Lower leg skin (tissue), 4 donors: ENCODE measurements at places on chromosomes 11 and 22. TPM values are rescaled to one million over a fixed set of nuclear protein-coding genes. Genes with fewer than 3 reads are reported as not detected.

DNA sequence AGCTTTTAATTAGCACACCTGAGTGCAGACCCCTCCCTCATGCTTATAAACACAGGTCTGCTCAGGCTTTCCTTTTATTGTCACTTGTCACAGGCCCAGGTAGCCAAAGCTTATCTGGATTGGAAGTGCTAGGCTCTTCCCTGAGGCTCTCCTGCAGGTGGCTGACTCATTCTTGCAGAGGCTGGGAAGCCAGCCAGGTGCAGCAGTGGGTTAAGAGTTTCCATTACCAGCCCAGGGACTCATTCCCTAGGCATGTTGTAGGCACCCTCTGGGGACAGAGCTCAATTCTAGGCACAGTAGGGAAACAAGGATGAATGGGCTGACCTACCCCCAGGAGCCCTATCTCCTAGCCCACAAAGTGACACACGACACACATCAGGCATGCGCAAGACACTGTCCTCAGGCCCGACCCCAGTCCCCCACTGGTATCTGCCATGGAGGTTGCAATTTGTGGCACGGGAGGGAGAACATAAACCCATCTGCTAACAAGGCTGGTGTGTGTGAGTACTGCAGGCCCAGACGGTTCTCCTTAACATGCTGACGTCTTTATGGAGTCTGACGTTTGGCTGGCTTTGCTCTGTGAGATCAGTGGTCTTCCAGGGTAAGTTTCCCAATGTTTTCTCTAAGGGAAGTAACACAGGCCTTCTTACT is 94.2 kb downstream of the ABTB2 start:
- DNase-seq, result no peak

- no peak for DNase-seq
Measured at GRCh38 chr11:92411431-92411830, 186.8 kb downstream of the FAT3 start.

GRCh38 chr22:20089226-20089976 is 9.4 kb downstream of the DGCR8 start:
- no peak for DNase-seq

GRCh38 chr11:125512106-125512505 is 16.0 kb upstream of the FEZ1 start:
- no peak for DNase-seq

GRCh38 chr11:61187505-61188130 is 15.7 kb upstream of the PGA3 start:
- peak; percentile 60 for DNase-seq

GRCh38 chr11:72739240-72740059 is 12.8 kb downstream of the ARAP1 start:
- DNase-seq, result no peak

DNA sequence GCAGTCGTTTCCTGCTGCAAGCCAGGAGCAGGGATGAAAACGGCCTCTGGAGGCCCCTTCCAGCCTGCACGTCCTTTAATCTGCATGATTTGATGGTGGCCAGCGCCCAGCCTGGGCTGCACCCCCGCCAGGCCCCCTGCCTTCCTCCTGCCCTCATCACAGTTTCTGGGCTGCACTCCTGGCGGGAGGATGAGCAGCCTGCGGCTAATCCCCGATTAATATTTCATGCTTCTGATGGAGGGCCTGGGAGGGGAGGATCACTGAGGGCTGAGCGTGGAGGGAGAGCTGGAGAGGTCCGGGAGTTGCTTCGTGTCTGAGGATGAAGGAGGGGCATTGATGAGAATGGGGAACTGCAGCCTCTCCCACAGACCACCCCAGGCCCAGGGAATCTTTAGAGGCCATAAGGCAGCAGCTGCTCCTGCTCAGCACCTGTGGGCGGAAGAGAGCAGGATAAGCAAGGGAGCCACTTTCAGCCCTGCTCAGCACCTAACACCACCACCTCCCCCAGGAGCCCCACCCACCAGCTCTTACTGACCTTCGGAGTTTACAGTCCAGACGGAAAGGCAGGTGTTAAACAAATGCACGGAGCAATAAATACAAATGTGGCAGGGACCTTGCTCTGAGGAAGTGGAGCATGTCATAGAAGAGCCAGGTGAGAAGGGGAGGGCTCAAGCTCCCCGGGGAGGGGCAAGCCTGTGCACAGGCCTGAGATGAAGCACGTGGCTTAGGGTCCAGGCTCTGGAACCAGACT is 135.0 kb upstream of the NECTIN1 start:
- DNase-seq, result no peak

- DNase-seq, result no peak
Measured at GRCh38 chr11:95035316-95035715, 10.3 kb downstream of the KDM4E start.

- DNase-seq, result no peak
Measured at GRCh38 chr11:36558571-36559413, 9.0 kb upstream of the RAG1 start.

- DNase-seq, result no peak
Measured at GRCh38 chr22:47366026-47366767, 603.7 kb downstream of the TBC1D22A start.

DNA sequence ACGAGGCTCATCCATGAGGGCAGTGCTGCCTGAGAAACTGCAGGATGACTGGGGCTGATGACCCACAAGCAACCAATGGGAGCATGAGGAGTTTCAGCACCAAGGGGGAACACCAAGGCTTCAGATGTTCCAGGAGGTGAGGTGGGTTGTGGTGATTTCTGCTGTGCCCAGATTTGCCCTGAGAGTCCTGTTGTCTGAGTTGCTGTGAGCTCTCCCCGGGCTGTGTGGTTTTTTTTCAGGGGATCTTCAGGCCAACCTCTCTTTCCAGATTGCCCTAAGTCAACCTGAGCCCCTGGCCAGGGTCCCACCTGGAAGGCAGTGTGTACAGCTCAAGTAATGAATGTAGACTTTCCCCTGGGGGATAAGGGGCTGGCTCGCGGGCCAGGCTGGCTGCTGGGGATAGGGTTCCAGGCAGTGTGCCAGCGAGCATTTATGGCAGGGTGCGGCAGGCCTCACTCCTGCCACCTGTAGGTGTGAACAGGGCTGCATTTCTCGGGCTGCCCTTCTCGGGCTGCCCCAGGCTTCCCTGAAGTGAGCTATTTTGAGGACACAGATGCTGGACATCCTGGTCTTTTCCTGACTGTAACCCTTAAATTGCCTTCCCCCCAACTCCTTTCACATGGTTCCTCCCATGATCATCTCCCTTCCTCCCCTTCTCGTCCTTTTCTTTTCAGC is 9.8 kb downstream of the SLC22A6 start:
- no peak for DNase-seq

- no peak for DNase-seq
Measured at GRCh38 chr11:55357560-55358184, 10.1 kb upstream of the OR4A15 start.

GRCh38 chr11:3208272-3208671 is 10.3 kb downstream of the MRGPRG start:
- no peak for DNase-seq

GRCh38 chr22:27677905-27678458 is 123.6 kb downstream of the MN1 start:
- no peak for DNase-seq

DNA sequence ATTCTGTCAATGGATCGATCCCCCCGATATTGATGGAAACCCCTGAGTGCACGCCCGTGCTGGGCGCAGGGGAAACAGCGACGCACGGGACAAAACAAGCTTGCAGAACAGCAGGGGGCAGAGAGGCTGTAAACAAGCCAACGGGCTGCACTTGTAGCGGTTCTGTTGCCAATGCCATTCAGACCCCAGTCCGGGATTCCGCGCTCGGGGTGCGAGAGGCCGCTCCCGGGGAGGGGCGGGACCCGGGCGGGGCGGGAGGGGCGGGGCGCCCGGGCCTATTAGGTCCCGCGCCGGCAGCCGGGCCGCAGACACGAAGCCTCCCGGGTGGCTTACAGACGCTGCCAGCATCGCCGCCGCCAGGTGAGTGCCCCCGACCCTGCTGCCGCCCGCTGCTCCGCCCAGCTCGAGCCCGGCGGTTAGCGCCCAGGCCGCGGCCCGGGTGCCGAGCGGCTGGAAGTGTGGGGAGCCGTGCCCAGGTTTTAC is at the start of gene BIK:
TSS of gene BIK (plus strand) at position 307 of the 483 bp plus-strand sequence. CDS start 13,273 bp downstream, outside the sequence.
- DNase-seq, result no peak

DNA sequence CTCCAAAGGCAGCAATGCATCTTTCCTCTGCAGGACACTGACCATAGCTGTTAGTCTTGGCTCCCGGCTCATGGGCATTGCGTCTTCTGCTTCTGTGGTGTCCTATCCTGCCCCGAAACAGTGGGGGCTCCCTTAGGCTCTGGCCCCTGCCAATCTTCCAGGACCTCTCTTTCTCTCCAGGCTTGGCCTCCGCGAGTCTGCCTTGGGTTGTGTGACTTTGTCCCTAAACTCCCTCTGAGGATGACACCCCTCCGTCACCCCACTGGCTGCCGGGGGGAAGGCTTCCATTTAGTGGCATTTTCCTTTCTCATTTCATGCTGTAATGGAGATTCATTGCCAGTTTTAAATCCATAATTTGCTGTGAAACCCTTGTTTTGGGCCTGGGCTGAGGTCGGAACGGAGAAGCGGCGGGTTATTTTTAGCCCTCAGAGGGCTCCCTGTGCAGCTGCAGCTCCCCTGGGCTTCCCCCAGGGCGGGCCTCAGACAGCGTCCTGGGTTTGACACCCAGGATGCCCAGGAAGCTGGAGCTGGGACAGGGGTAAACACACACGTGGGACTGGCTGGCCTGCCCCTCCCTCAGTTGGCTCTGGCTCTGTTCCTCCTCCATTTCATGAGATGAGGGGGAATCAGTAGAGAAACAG is 156.1 kb downstream of the ST3GAL4 start:
- DNase-seq, result no peak

DNA sequence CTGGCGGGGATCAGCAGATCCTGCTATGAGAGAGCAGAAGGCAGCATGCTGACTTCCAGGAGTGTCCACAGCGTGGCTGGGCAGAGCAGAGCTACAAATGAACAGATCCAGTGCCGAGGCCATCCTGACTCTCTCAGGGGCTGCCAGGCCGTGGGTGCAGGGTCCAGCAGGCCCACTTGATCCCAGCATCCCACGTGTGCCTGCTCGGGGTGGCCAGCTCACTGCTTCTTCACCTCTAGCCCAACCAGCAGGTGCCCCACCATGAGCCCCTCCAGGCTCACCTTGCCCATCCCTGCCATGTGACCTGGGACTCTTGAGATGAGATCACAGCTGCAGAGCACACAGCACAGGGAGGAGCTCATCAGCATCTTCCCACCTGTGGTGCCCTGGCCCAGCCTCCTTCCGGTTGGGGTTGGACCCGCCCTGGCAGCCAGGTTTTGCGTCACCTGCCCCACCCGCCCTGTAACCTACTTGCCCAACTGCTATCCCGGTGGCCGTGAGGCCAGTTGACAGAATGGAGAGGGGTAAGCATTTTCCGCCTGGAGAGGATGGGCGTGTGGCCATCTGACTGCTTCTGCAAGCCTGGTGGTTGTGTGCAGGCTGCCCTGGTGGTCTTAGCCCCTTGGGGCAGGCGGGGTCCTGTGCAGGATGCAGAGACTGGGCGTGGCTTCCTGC is 11.0 kb downstream of the TANGO2 start:
- DNase-seq, result no peak

GRCh38 chr22:42780070-42780540 is 59.4 kb upstream of the A4GALT start:
- DNase-seq, result peak; percentile 86

- DNase-seq, result no peak
Measured at GRCh38 chr11:111229604-111230003, 15.9 kb upstream of the POU2AF2 start.

- DNase-seq, result no peak
Measured at GRCh38 chr11:78166855-78167469, 21.5 kb downstream of the KCTD21 start.

DNA sequence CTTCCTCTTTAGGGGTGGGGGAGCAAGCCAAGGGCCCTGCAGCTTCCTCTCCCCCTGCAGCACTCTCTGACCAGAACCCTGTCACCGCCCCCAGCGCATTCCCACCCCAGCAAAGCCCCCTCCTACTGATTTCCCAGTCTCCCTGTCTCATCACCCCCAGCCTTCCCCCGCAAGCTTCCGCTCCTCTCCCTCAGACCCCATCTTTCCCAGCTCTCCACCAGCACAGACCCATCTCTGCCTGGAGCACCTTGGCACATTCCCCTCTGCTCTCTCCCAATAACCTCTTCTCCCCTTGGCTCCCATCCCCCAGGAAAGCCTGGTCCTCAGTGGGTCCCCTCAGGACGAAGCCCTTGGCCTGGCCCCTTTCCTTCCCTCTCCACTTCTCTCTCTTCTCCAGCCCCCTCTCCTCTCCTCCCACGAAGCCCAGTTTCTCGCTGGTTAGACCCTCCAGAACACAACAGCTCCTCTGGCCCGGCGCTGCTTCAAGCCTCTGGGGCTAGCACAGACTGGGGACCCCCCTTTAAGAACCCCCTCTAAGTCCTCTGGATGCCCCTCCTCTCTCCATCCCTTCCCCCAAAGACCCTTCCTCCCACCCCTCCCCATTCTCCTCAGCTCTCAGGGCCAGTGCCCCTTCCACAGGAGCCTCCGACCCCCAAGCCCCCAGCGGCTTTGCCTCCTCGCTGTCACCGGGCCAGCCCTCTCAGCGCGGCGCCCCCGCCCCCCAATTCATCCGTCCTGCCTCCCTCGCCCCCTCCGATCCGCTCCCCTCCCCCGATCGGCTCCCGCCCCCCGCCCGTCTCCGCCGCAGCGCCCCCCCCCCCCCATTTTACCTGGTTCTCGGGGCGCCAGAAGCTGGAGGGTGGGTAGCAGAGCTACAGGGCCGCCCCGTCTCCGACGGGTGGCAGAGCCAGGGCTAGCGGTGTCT is 594 bp downstream of the NRXN2 start:
- no peak for DNase-seq

GRCh38 chr11:122832721-122833470 is 5.4 kb upstream of the CRTAM start:
- DNase-seq, result no peak

- DNase-seq, result no peak
Measured at GRCh38 chr11:120985718-120986569, 38.0 kb upstream of the TBCEL start.

DNA sequence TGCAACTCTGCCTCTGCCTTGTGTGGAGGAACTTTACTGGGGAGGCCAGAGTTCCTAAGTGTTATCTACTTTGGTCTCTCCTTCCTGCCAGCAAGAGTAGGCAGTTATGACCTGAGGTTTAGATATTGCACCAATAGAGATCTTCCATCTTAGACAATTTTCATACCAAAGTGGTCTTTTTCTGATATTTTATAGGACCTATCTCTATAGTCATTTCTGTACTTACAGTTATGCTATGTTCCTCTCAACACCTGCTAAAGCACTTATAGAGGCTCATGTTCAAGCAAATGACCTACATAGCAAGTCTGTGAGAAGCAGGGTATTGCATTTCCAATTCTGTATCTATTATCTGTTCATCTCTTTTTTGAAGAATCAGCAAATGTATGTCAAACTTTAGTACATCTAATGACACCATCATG is 80.8 kb downstream of the HORMAD2 start:
- no peak for DNase-seq

TTC28 gene
- 23.8 TPM for total RNA-seq

CASP5 gene
- not detected for total RNA-seq

E2F8 gene
- total RNA-seq, result 4.8 TPM
